Transverse colon (tissue), 4 donors: ENCODE measurements at places on chromosomes 11 and 22.

DNA sequence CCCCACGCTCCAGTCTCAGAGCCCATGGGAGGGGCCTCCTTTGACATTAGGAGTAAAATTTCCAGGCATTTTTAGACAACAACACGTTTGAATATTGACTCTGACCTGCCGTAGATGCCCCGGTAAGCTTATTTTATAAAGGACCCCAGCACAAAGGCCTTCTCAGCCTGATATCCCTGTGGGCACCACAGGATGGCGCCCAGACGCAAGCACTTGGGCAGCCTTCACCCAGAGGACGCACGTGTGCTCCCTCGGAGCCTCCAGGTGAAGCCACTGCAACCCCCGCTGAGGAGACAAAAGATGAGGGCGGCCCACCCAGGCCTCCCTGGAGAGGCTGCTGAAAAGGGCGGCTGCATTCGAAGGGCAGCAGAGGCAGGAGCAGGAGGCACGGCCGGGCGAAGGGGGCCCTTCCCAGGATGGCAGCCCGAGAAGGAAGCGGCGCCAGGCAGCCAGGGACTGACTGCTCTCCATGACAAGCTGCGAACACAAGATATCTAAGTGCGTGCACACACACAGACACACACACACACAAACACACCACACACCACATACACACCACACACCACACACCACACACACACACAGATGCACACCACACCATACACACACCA, 15.2 kb upstream of the TH start:
- peak; percentile 31 for DNase-seq

DNA sequence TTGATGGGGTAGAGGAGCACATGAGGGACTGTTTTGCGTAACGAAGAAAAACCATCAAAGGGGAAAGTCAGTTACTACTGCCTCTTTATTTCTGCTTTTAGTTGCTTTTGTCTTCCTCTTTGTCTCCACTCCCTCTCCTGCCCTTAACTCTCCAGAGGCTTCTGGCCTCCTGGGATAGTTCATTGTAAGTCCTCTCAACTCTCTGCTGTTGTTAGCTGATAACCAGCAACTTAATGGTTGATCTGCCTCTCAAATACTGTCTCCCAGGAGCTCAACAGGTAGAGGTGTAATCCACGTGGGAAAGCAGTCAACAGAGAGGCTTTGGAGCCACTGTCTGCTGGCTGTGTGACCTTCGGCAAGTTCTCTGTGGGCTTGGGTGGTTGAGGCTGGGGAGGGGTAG, 47.3 kb downstream of the CCDC81 start:
- DNase-seq, result no peak

- DNase-seq, result no peak
These were observed 27.5 kb upstream of the FBLN1 start for GRCh38 chr22:45475063-45475747.

DNA sequence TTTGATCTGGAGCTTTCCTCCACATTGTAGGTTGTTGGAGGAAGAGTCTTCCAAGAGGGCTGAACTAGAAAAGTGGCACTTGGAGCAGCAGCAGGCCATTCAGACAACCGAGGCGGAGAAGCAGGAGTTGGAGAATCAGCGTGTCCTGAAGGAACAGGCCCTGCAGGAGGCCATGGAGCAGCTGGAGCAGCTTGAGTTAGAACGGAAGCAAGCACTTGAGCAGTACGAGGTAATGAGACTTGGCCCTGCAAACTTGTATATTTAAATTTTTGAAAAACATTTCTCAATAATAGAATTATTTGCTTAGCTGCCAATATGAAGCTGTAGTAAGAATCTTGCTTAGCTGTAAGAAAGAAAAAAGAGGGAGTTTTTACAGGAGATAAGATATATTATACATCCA, 84.0 kb downstream of the SWAP70 start:
- DNase-seq, result no peak

- peak; percentile 5 for DNase-seq
These were observed 63.6 kb downstream of the CD82 start for GRCh38 chr11:44628730-44629700.

DNA sequence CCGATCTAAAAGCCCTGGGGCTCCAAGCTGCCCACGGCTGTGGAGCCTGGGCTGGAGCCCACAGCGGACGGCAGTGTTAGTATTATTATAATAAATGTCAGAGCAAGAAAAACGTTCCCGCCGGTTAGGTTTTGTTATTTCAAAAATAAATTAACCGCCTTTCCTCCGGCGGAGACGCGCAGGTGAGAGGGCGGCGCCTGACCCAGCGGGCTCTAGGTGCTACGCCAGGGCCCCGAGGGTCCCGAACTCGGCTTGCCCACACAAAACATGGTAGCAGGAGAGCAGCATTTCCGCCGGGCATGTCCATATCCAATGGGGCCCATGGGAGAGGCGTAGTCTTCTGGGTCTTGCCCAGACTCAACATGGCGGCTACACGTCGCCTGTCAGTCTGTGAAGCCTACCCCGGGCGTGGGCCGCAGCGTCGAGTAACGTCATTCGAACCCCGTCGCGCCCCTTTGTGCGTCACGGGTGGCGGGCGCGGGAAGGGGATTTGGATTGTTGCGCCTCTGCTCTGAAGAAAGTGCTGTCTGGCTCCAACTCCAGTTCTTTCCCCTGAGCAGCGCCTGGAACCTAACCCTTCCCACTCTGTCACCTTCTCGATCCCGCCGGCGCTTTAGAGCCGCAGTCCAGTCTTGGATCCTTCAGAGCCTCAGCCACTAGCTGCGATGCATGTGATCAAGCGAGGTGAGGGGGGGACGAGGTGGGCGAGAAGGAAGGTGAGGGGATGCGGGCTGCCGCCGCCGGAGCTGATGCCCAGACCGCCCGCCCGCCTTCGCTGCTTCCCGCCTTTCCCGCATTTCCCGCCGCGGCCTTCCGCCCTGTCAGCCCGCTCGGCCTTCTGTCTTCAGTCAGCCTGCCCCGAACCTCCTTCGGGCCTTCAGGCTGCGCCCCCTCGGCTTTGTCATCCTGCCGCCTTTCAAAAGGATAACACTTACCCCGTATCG, at the start of gene RRM1:
TSS of gene RRM1 (plus strand) at position 452 of the 944 bp plus-strand sequence. CDS start at position 666, 214 bp downstream.
- DNase-seq, result peak; percentile 94

- DNase-seq, result no peak
These were observed 4.7 kb upstream of the JAM3 start for GRCh38 chr11:134063991-134064747.

DNA sequence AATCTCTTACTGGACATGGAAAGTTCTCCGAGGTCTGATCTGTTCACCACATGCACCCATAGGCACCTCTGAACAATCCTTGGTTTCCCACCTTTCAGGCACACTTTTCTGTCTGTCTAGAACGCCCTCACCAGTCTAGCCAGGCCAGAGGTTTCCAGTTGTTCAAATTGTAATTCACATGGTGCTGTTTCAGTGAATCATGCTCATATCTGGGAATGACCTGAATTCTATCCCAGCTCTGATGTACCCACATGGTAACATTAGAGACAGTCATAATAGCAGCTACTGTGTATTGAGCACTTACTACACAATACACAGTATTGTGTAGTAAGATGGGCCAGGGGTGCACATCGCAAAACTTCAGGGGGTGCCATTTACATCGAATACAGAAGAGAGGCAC, 138.2 kb downstream of the COMMD9 start:
- DNase-seq, result no peak

DNA sequence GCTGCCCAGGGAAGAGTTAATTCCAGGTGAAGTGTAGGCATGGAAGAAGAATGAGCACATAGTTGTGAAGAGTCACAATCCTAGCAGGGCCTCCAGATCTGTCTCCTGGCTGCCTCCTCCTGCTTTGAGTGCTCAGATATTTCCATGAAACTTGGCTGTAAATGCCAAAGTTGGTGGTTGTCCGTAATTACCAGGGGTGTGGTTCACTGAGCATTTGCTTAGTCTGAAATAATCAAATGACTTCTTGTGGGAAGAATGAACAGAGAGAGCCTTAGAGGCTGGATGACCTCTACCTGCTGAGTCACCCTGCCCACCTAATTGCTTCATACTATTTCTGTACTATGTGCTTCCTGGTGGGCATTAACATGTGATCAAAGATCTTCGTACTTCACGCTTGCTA, 50.9 kb downstream of the APIP start:
- no peak for DNase-seq

DNA sequence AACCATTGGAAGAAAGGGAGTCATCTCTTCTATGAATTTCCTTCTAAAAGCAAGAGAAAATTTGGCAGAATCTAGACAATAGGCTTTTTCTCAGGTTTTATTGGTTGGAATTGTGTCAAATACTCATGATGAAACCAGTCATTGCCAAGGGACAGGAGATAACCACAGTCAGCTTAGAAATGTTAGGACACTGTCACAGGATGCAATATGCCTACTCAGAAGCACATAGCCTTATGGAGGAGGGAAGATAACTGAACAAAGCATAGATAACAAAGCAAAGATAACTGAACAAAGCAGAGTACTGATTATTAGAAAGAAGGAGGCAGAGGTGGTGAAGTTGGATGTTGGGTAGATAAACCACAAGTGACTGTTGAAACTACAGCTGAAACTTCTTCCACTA, 303.5 kb upstream of the PDGFD start:
- no peak for DNase-seq

DNA sequence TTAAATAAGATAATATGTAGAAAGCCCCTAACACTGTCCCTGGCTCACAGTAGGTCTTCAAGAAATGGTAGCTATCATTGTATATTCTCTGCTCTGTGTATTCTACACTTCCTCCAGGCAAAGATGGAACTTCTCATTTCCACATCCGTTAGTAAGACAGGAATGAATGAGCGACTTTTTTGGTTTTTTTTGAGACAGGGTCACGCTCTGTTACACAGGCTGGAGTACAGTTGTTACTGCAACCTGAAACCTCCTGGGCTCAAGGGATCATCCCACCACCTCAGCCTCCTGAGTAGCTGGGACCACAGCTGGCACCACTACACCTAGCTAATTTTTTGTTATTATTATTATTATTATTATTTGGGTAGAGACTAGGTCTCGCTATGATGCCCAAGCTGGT, 2.3 kb upstream of the CLPB start:
- no peak for DNase-seq

- DNase-seq, result no peak
These were observed 32.9 kb downstream of the PPM1F start for GRCh38 chr22:21919526-21920307.

GRCh38 chr22:35620624-35621251, 3.6 kb upstream of the MB start:
- DNase-seq, result no peak

- no peak for DNase-seq
These were observed 28.0 kb downstream of the USP35 start for GRCh38 chr11:78216571-78217287.

GRCh38 chr11:22984045-22984444, 123.8 kb upstream of the CCDC179 start:
- DNase-seq, result no peak

DNA sequence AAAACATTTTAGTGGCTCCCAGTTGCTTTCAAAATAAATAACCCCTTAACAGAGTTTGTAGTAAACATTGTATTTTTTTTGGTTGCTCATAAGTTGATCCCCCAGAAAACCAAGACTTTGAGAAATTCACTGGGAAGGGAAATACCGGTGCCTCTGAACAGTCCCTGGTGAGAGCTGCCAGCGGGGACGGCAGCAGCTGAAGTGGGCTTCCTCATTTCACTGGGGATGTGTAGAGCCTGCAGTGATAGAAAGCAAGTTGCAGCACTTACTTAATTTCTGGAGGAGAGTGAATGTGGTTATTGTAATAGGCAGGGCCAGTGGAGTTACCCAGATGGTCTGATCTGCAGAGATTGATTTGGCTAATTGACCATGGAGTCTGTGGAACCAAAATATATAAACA, 18.6 kb upstream of the MCHR1 start:
- DNase-seq, result no peak

- peak; percentile 80 for DNase-seq
These were observed 28.5 kb downstream of the MAFF start for GRCh38 chr22:38230108-38230825.

GRCh38 chr11:14969901-14970323, 2.2 kb downstream of the CALCA start:
- peak; percentile 29 for DNase-seq

GRCh38 chr11:113277907-113278306, 36.5 kb upstream of the TTC12 start:
- DNase-seq, result no peak

DNA sequence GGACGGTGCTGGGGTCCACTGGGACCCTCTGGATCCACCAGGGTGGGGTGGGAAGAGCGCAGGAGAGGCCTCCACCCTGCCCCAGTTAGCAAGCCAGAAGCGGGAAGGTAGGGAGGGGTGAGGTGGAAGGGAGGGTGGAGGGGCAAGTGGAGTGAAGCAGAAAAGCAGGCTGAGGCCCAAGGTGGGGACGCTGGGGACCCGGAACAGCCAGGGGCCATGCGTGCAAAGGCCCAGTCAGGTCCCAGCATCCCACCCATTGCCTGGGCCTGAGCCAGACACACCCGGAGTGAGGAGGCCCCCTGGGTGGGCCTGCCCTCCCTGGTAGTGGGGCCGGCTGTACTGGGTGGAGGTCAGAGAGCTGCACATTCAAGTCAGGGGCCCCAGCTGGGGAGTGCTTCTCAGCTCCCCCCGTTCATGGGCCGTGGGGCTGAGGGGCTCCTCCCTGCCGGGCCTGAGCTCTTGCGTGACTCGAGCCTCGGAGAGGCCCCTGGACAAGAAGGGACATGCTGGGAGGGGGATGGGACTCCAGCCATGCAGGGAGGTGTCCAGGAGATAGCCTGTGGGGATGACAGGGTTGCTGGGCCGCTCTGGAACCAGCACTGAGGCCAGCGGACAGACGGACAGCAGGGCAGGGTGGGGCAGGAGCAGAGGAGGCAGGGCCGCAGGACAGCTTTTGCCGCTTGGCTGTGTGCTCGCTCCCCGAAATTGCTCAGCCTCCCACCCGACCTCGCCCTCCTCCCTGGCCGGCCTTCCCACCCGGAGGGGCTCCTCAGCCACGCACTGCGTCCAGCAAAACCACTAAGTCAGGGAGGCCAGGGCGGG, 7.7 kb downstream of the TNNT3 start:
- no peak for DNase-seq

DNA sequence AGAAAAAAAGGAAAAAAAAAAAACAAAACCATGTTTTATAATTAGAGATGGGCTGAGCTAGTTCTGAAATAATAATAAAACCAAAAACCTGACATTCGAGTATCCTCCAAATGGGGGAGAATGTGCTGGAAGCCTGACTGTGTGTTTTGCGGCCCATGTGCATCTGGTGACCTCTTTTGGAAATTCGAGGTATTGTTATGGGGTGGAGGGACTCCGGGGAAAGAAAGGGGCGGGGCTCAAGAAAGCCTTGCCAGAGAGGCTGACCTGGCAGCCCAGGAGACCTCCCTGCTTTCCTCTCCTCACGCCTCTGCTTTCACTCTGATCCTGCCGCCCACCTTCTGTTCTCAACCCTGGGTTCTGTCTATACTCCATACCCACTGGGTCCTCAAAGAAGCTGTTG, 72.9 kb downstream of the CTTN start:
- no peak for DNase-seq

- DNase-seq, result no peak
These were observed 435.0 kb upstream of the CADM1 start for GRCh38 chr11:115939104-115939730.

- DNase-seq, result no peak
These were observed 34.3 kb downstream of the RCOR2 start for GRCh38 chr11:63882555-63883242.

GRCh38 chr11:34890089-34890488, 26.1 kb downstream of the APIP start:
- no peak for DNase-seq
